IMR-90 (cell line): ENCODE measurements at places on chromosomes 4 and X. TPM values are rescaled to one million over a fixed set of nuclear protein-coding genes. Genes with fewer than 3 reads are reported as not detected.

Gene FRG2
- not detected in 2 replicates for polyA plus RNA-seq

Gene PPP2R2C
- polyA plus RNA-seq: 0.03 TPM in 1 of 2 replicates, not detected in the other

Gene JAKMIP1
- not detected in 2 replicates for polyA plus RNA-seq

Gene CITED1
- 0.24 TPM in 1 of 2 replicates, not detected in the other for polyA plus RNA-seq

Gene IL1RAPL1
- 1.4 and 1.5 TPM in 2 replicates for polyA plus RNA-seq

Gene MAP7D2
- 0.19 and 0.32 TPM in 2 replicates for polyA plus RNA-seq
